ENCODE measurements at places on chromosomes 7 and 10. TPM values are rescaled to one million over a fixed set of nuclear protein-coding genes. Genes with fewer than 3 reads are reported as not detected.

Gene CCDC201
- not detected for total RNA-seq

Gene SDK1
- not detected for total RNA-seq

Gene OPN1SW
- not detected for total RNA-seq

Gene ZNF398
- 11.5 TPM for total RNA-seq

Gene EBLN1
- total RNA-seq = not detected

Gene NSMCE4A
- 14.4 TPM for total RNA-seq

Gene PLAC9
- total RNA-seq = 6.2 TPM

Gene ST8SIA6
- total RNA-seq = not detected

Gene CYP2C9
- total RNA-seq = not detected

Gene PNLIPRP2
- total RNA-seq = not detected

Gene ZNF775
- 2.9 TPM for total RNA-seq

Gene R3HCC1L
- 8.1 TPM for total RNA-seq

Gene AGAP9
- total RNA-seq = 2.7 TPM

Gene RPEL1
- total RNA-seq = not detected

Gene PNLIPRP1
- total RNA-seq = not detected

Gene CPN1
- total RNA-seq = not detected

Gene NOD1
- total RNA-seq = 3.4 TPM

Gene SEMA4G
- total RNA-seq = 2.0 TPM

Gene PNLIP
- not detected for total RNA-seq

Gene SORCS1
- not detected for total RNA-seq

Gene RAPGEF5
- 1.3 TPM for total RNA-seq

Gene PILRA
- total RNA-seq = 0.31 TPM

Gene ATP5F1C
- 308 TPM for total RNA-seq

Gene FOXI2
- not detected for total RNA-seq

Gene GNAI1
- total RNA-seq = 70.9 TPM

Gene ELMO1
- total RNA-seq = not detected

Gene LRRD1
- total RNA-seq = not detected
